ENCODE measurements at places on chromosomes 5 and 9. TPM values are rescaled to one million over a fixed set of nuclear protein-coding genes. Genes with fewer than 3 reads are reported as not detected.
A peak's percentile ranks its signal among the peaks of the same experiment; 100 is the strongest.

DNA sequence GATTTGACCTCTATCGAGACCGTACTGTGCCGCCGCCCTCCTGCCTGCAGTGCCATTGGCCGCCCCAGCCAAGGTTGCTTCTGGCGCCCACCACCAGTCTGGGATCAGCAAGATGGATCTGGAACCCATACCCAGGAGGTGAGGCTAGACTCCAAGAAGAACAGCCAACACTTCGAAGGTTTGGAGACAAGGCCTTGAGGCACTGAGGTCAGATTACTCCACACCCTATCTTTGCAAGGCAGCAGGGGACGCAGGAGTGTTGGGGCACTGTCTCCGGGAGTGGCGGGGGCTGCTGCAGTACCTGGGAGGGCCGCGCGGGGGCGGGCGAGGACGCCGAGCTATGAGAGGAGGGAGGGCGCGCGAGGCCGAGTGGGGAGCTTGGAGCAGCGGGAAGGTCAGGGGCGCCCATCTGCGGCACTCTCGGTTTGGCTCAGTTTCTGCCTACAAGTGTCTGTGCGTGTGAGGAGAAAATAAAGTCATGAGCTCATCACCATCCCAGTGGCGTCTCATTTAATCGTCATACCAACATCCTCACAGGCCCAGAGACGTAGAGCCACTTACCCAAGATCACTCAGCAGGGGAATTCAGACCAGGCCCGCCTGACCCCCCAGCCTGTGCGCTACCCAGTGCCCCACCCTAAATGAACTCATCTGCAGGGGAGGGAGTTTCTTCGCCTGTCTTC lies 20.5 kb upstream of the PSD2 start:
- peak; percentile 77 for DNase-seq

GRCh38 chr9:85414390-85414789 lies 327.4 kb downstream of the AGTPBP1 start:
- no peak for DNase-seq

CER1 gene
- total RNA-seq, result not detected

DPYSL3 gene
- 20.7 TPM for total RNA-seq

TICAM2 gene
- total RNA-seq, result 2.3 TPM

Measured in left ventricle myocardium inferior (tissue), 1 donor.